ENCODE measurements at places on chromosomes 12 and 14.
A peak's percentile ranks its signal among the peaks of the same experiment; 100 is the strongest.

DNA sequence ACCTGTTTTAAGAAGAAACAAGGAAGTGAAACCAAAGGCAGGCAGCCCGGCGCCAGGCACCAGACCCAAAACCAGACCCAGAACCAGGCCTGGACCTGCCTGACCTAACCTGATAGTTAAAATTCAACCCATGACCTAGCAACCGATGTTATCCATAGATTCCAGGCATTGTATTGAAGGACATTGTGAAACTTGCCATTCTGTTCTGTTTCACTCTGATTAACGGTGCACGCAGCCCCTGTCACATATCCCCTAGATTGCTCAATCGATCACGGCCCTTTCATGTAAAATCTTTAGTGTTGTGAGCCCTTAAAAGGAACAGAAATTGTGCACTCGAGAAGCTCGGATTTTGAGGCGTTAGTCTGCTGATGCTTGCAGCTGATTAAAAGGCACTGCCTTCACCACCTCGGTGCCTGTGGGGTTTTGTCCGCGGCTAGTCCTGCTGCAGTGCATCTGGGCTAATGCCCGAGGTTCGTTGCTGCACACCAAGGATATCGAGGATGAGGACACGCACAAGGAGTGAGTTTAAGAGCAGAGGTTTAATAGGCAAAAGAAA is 262.5 kb upstream of the TMEM132C start:
- DNase-seq = no peak

DNA sequence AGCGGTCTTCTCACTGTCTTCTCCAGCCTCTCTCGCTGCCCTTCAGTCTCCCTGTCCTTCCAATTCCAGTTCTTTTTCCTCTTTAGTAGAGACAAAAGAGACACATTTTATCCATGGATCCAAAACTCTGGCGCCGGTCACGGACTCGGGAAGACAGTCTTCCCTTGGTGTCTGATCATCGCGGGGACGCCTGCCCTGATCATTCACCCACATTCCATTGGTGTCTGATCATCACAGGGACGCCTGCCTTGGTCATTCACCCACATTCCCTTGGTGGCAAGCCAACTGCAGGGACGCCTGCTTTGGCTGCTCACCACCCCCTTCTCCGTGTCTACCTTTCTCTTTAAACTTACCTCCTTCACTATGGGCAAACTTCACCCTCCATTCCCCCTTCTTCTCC is 619.5 kb downstream of the RERGL start:
- DNase-seq = no peak

DNA sequence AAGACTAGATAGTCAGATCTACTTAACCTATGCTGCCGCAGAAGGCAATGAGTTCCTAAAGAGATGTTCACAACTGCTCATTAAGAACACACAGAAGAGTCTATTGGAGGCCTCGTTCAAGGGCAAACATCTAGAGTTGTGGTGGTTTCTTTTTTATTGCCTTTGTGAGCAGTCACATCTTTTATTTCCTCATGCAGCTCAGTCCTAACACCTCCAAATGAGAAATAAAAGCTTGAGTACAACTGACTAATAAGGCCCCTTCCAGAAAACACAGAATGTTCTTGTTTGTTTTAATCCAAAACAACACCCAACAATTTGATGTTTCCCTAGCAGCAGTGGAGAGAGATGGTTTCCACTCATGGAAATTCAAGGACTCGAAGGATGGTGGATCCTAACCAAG is 123.5 kb upstream of the NOS1 start:
- DNase-seq = no peak

- no peak for DNase-seq
These were observed 122.3 kb downstream of the DPF3 start for GRCh38 chr14:72771561-72771960.

DNA sequence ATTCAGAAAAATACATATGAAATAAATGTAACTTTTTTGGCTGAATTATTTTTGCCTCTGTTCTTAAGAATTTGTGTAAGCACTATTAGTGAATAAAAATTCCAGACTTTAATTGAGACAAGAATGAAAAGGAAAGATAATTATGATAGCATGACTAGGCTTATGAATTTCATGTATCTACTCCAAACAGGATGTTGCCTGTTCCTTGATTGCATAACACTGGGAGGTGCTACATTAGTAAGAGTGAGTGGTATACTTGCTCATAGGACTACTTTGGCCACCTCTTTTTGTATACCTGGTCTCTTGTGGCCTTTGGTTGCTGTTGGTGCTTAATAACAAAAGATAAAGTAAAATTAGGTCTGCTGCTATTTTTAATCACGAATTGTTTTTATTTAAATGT is 112.8 kb downstream of the NAV3 start:
- no peak for DNase-seq

GRCh38 chr14:69615496-69616407 is 4.4 kb downstream of the SUSD6 start:
- DNase-seq = no peak

DNA sequence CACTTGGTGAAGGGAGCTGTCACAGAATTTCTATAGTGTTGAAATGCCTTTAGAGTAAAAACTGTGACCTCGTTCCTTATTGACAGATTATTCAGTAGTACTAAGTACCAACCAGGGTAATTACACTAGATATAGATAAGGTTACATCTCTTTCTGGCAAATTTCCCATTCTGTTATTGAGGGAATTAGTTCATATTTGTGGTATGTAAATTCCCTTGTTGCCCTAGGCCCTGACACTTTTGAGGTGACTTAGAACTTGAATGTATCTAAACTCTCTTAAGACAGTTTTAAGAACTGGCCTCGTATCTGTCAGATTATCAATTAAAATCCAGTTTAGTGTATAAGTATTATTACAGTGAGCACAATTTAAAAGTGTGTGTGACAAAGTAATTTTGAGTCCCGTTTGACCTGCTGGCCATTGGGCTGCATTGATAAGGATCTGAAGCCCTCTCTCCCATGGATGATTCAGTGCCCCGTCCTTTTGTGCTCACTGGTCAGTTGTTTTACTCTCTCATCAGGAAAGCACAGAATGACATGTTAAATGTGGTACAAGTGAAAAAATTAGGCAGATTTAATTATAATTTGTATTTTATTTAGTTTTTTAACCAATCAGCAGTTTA is 123.2 kb downstream of the GPR135 start:
- DNase-seq = no peak

- DNase-seq = peak; percentile 21
These were observed at the start of gene PTPN21 for GRCh38 chr14:88554457-88555286. Gene PTPN21, minus strand, starts transcription at chr14:88555007. Its CDS starts 4,590 bp downstream, at chr14:88550417.

Measured in NCI-H1930 (cell line).